ENCODE measurements at places on chromosomes 1 and 21.

DNA sequence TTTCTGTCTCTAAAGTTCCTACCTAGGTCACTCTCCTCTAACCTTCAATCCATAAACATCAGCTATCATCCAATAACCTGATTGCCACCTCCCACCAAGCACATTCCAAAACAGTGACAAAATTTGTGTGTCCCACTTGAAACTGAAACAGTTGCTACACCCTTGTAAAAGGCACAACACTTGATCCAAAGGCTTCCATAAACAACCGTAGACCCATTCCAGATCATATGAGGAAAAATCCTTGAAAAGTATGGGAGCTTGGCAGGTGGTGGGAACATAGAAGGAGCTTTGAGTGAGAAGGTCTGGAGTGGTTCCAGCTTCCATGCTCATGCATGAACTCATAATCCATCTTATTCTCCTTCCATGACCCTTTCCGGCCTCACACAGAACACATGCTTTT lies 82.0 kb upstream of the ATP1A1 start:
- no peak for DNase-seq

DNA sequence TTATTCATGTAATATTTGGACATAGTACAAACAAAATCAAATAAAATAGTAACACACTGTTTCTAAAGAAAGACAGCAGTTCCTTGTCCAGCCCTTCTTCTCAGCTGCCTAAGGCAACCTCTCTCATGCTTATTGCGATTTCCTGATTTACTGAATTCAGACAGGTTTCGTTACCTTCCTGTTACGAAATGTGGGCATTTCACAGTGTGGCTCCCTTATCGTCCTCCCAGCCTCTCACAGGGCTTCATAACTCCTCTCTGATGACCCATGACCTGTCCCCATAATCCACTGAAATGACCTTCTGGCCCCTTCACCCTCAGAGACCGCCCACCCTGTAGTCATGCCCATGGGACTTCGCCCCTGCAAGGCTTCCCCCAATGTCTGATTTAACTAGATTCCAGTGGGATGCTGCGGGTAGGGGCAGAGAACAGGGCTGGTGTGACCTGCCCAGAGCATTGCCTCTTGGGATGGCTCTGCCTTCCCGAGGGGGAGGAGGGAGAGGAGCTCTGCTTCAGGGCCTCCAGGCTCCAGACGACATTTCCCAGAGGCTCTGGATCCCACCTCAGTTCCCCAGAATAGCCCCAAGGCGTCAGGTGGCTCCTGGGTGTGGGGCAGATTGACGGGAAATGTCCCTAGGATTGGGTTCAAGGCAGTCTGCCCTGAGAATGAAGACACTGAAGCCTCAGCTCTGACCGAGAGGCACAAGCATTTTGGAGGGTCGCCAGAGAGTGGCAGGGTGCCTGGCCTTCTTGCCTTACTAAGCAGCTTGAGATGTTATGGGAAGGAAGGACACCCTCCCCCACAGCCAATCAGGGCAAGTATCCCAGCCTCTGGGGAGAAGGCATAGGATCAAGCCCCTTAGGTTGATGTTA lies 20.6 kb downstream of the PADI2 start:
- DNase-seq = no peak

DNA sequence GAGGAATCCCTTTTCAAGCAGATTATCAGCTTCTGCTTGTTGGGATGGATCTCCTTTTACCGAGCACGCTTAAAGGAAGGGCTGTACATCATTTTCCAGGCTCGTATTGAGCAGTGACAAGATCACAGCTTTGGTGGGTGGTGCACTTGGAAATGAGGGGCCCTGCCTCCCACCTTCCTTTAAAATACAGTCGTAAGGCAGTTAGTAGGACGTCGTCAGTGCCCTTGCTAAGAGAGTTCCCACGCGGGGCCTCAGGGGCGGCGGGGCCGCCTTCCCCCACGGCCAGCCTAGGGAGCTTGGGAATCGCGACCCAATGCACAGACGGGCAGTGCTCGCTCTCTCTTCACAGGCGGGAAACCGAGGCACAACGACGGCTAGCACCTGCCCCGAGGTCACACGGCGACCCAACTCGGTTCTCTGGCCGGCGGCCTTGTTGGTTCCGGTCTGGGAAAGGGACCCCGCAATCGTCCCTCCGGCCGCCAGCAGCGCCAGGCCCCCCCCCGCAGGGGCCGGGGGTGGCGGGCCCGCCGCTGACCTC lies 58.6 kb downstream of the H3-3A start:
- DNase-seq = no peak

DNA sequence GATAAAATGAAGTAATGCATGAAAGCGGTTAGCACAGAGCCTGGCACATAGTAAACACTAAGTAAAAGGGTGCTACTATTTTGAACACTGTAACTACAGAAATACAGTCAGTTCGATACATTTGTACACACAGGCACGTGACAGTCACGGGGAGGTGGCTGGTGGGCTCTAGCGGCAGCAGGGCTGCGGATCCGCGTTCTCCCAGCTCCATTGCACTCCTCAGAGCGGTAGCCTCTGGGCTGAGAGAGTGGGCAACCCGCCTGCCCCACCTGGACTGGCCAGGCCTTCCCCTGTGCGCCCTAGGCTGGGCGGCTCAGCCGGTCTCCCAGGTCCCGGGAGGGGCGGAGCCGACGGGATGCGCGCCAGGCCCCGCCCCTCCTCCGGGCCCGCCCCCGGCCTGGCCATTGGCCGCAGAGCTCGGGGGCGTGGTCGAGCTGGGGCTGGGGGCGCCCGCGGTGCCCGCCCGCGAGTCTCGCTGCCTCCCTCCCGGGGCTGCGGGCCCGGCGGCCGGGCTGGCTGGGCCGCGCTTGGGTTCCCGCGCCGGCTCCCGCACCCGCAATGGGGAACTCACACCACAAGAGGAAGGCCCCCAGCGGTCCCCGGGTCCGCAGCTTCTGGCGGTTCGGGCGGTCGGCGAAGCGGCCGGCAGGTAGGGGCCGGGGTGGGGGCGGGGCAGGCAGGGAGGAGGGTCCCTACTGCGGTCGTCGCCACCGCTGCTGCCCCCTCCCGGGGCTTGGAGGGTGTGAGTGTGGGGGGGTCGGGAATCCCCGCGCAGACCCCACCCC lies 51.2 kb upstream of the SYNC start:
- DNase-seq = peak; percentile 56
